ENCODE measurements at places on chromosomes 2 and 18. TPM values are rescaled to one million over a fixed set of nuclear protein-coding genes. Genes with fewer than 3 reads are reported as not detected.

DNA sequence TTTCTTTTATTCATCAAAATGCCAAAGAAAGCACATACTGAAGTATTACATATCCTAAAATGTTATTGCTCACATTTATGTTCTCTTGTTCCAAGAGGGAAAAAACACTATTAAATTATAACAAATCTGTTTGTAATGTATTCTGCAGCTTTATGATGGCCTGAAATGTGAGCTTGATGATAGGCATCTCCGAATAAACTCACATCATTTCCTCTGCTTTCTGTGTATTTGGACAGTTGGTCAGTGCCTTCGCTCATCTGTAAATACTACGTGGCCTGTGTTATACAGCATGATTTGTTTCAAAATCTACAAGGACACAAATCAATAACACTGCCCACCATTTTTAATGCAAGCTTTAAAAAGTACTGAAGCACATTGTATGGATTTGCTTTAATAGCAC is 672.8 kb upstream of the SYT4 start:
- H3K27ac ChIP-seq: no peak overlapping the region
- no peaks in the 10 kb centered on the region for H3K27me3 ChIP-seq
- no peak for DNase-seq
- H3K4me3 ChIP-seq: no peak overlapping the region
- H3K4me1 ChIP-seq: no peaks in the 10 kb centered on the region
- H3K36me3 ChIP-seq: no peaks in the 10 kb centered on the region

GRCh38 chr2:27715318-27716210 is 51.9 kb downstream of the SLC4A1AP start:
- H3K4me3 ChIP-seq: peak overlapping the region; percentile 36
- no peaks in the 10 kb centered on the region for H3K27me3 ChIP-seq
- H3K27ac ChIP-seq: peak overlapping the region; percentile 1

- no peaks in the 10 kb centered on the region for H3K27me3 ChIP-seq
- H3K4me3 ChIP-seq: no peak overlapping the region
- no peak for DNase-seq
- no peak overlapping the region for H3K27ac ChIP-seq
Observed at GRCh38 chr2:102771114-102771513, 9.3 kb downstream of the TMEM182 start.

DNA sequence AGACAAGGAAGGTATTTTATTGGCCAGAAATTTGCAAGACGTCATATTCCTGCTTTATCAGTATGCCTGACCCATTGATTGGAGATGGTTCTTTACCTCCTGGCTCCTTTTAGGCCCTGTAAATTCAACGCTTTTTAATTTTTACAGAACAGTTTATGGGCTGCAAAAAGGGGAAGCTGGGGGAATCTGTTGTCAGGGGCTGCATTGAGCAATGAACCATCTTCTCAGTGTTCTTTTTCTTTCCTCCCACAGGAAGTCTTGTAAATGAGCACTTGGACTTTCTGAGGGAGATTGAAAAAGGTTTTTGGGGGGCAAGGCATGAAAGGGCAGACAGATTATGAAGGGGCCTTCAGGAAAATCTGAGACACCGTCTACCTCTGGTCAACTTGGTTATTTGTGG is 503.6 kb upstream of the TNP1 start:
- H3K4me3 ChIP-seq: no peak overlapping the region
- DNase-seq: no peak
- no peaks in the 10 kb centered on the region for H3K36me3 ChIP-seq

GRCh38 chr2:212402316-212402715 is 136.3 kb downstream of the ERBB4 start:
- H3K4me3 ChIP-seq: no peak overlapping the region
- H3K4me1 ChIP-seq: no peaks in the 10 kb centered on the region
- DNase-seq: no peak
- H3K27me3 ChIP-seq: no peaks in the 10 kb centered on the region
- H3K36me3 ChIP-seq: no peaks in the 10 kb centered on the region
- H3K27ac ChIP-seq: no peak overlapping the region

DNA sequence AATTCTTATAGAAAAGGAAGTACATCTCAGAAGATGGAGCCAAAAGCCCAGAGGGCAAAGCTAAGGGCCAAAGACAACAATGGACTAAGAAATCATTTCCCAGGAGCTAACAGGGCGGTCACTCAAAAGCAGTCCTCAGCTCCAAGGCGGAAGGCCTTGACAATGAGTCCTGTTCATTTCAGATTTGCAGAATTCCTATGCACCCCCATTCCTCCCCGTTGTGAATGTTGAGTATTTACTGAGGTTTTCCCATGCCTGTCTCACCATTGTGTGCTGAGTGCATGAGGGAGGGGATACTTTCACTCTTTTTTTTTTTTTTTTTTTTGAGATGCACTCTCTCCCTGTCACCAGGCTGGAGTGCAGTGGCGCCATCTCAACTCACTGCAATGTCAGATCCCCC is 18.8 kb upstream of the DTNB start:
- no peaks in the 10 kb centered on the region for H3K27me3 ChIP-seq
- no peak overlapping the region for H3K27ac ChIP-seq
- DNase-seq: no peak
- H3K4me1 ChIP-seq: no peaks in the 10 kb centered on the region
- no peak overlapping the region for H3K4me3 ChIP-seq

- DNase-seq: no peak
- no peaks in the 10 kb centered on the region for H3K36me3 ChIP-seq
- H3K4me1 ChIP-seq: no peaks in the 10 kb centered on the region
Observed at GRCh38 chr2:201108341-201108740, 7.6 kb upstream of the CFLAR start.

DNA sequence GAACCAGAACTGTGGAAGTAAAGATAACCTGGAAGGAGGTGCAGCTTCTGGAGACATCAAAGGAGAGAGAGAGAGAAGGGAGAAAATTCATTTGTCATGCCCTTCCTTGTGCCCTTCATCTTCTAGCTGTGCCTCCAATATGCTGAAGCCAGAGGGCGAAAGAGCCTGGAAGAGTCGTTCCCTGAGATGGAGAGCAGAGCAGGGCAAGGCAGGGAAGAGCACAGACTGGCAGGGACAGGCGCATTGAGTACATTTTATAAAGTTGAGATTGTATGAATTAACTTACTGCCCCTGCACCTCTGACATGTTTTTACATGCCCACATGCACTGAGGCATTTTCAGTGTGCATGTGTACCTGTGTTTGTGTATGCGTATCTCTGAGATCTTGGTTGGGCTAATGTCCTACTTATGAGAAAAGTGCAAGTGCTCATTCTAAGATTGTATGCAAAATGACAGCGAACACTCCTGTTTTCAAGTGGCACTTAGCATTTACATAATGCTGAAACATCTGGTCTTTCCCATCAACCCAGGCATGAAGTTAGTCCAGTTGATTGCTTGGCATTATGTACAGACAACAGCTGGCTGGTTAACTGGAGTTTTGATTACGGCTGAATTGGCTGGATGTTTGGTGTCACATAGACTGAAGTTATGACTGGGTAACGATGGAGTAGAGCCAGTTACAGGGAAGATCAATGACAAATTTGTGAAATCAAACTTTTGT is 23.7 kb upstream of the MMADHC start:
- no peaks in the 10 kb centered on the region for H3K36me3 ChIP-seq
- no peak overlapping the region for H3K27ac ChIP-seq
- H3K4me3 ChIP-seq: no peak overlapping the region

DNA sequence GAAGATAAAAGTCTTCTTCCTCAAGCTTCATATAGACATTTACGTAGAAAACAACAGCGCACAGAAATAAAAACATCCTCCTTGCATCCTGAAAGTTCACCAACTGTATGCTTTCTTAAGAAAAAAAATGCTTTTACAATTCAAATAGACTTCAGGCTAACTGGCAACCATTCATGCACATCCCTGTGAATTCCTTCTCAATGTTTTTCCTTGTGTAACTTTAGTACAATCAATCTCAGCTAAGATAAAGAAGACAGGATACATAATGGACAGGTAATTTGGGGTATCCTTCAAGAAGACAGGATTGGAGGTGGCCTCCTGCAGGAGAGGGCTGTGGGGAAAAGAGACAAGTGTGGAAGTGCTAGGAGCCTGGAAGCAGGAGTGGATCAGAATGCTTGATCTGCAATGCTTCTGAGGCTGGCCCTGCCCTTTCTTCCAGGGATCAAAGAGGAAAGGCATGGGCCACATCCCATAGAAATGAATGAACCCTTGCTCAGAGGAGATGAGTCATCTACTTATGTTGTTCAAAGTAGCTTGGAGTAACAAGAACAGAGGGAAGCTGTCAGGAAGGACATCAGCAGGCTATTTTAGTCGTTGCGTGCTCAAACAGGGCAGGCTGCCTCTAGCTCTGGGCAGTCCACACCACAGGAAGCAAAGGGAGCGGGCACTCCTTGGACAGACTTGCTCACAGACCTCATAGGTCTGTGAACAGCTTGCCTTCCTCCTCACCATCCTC is 126.6 kb downstream of the TMEM131 start:
- H3K36me3 ChIP-seq: no peaks in the 10 kb centered on the region
- H3K4me1 ChIP-seq: peaks cover 14% of the 10 kb centered on the region
- no peak overlapping the region for H3K4me3 ChIP-seq
- no peaks in the 10 kb centered on the region for H3K27me3 ChIP-seq
- no peak for DNase-seq

- no peak overlapping the region for H3K27ac ChIP-seq
- H3K36me3 ChIP-seq: no peaks in the 10 kb centered on the region
- H3K4me3 ChIP-seq: no peak overlapping the region
- no peaks in the 10 kb centered on the region for H3K4me1 ChIP-seq
- no peaks in the 10 kb centered on the region for H3K27me3 ChIP-seq
Observed at GRCh38 chr2:101690547-101691152, 6.9 kb upstream of the MAP4K4 start.

DNA sequence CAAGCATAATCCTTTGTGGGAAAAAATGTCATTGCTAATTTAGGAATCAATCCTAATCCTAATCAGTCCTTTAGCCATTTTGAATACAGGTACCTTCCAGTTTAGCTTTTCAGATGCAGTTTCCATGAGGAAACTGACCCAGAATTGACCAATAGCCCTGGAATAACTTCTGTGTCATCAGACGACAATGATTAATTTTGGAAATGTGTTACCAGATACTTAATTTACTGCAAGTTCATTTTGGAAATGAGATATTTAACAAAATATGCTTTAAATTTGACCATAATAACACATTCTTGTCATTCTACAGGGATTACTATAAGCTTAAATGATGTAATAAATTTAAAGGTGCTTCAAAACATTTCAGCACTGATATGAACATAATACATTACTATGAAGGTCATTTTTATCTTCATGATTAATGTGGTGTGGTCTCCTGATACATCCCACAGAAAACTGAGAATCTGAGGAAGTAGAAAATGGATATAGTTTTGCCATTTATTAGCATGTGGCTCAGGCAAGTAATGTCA is 129.8 kb upstream of the SH3BP4 start:
- no peak overlapping the region for H3K4me3 ChIP-seq
- H3K36me3 ChIP-seq: no peaks in the 10 kb centered on the region
- H3K4me1 ChIP-seq: no peaks in the 10 kb centered on the region
- H3K27ac ChIP-seq: no peak overlapping the region
- no peaks in the 10 kb centered on the region for H3K27me3 ChIP-seq

DNA sequence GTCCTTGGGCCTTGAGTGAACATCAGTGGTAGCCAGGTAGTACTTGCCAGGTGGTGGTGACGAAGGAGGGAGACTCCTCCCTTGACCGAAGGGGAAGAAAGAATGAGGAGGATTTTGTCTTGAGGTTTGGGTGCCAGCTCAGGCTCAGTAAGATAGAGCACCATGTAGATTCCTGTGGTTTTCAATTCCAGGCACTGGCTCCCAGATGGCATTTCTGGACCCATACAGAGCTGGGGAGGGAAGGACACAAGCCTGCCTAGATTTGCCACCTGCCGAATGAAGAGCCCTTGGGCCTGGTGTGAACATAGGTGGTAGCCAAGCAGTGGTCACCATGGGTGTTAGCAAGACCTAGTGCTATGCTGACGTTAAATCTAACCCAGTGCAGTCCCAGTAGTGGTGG is 108.8 kb upstream of the UBE2E3 start:
- no peaks in the 10 kb centered on the region for H3K4me1 ChIP-seq
- no peak overlapping the region for H3K27ac ChIP-seq
- no peak overlapping the region for H3K4me3 ChIP-seq
- no peak for DNase-seq

The CHRNA1 gene
- total RNA-seq: not detected

The DNER gene
- total RNA-seq: 0.35 TPM

The UGT1A6 gene
- 37.7 TPM for total RNA-seq

The CYP20A1 gene
- 21.4 TPM for total RNA-seq

The RGPD3 gene
- total RNA-seq: 0.83 TPM

The INHA gene
- total RNA-seq: not detected

Measured in Peyer's patch (tissue), 4 donors.